Suppressor macrophage treated with lipopolysaccharide for 1 hour (primary cell): ENCODE measurements at places on chromosomes 1 and 21.

DNA sequence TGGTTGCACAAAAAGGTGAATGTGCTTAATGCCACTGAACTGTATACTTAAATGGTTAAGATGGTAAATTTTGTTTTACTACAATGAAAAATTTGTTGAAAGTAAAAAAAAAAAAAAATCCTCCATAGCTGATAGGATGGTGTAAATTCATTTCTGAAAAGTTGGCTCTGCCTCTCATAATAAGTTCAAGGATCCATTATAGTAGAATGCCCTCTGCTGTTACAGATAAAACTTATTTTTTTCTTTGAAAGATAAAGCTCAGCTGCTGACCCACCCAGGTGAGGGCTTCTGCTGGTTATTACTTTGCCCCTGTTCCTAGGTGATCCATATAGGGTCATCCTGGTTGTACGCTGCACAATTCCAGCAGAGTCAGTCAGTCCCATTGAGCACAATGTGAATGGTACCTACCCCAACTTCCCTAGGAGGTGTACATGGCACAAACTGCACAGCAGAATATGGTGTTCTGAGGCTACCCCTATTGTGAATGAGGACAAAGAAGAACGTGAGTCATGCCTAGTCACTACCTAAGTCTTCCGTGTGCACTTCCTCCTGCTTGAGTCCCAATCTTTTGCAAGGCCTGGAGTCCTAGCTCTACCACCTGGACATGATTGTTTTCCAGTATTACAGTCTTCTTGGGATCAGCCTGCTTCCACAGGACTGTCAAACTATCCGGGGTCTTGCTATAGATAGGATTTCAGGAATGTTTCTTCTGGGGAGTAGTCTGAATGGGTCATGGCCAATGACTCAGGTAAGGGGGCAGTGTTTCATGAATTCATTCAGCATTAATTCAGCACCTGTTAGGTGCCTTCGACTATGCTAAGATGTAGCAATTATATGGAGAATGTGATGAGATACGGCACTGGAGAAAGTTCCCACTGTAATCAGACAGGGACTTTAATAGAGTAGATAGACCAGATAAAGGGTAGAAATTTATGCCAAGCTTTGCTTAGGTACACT lies 20.8 kb upstream of the CD5L start:
- DNase-seq, result no peak

DNA sequence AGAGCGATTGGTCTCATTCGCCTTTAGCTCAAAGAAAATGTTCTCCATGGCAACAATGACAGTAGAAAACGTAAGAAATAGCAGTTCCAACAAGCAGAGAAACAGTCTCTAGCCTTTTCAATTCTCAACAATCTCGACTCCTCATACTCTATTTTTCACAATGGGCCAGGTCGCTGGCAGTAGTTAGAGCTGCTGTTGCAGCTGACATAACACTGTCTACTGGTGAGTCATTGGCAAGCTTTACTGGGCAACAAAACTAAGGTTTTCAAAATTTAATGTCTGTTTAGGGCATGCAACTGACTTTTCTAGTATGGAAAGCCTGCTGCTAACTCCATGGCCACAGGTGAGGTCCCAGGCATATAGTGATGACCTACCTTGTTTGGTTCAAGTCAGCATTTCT lies 221.1 kb upstream of the KAZN start:
- DNase-seq, result no peak

GRCh38 chr1:145999321-146000024 lies 3.1 kb upstream of the TXNIP start:
- no peak for DNase-seq

DNA sequence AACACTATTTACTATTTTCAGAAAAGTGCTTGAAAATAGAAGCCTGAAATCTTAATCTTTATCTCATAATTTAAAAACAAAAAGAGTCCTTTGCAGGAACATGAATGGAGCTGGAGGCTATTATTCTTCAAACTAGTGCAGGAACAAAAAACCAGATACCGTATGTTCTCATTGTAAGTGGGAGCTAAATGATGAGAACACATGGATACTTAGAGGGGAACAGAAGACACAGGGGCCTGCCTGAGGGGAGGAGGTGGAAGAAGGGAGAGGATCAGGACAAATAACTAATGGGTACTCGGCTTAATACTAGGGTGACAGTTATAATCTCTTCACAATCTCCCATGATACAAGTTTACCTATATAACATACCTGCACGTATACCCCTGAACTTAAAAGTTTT lies 176.3 kb downstream of the SDCCAG8 start:
- no peak for DNase-seq

DNA sequence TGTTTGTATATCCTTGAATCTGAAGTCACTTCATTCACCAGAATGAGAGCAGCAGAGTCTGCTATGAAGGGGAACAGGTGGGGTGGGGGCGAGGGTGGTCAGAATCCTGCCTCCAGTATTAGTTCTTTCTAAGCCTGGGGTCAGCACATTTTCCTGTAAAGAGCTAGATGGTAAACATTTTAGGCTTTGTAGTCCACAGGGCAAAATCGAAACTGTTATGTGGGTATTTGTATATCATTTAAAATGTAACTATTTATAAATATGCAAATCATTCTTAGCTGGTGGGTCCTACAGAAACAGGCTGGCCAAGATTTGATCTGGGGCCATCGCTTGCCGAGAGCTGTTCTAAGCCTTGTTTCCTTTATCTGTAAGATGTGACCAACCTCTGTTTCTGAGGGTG lies 96.0 kb downstream of the IGSF21 start:
- DNase-seq, result no peak

GRCh38 chr1:34906222-34906621 lies 23.2 kb downstream of the DLGAP3 start:
- DNase-seq, result no peak

DNA sequence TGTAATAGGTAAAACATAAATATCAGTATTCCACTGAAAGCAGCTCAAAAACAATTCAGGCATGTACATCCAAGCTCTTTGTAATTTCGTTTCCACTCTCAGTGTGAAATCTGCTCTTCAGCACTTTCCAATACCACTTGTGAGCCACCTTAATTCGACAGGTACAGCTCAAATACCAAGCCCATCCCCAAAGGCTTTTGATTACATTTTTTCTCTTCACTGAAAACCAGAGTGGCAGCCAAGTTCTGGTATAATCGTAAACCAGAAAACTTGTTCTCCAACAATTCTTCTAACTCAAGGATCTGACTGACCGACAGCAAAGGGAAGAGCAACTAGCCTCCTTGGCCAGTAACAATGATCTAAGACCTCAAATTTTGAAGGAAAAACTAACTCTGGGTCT lies 36.8 kb downstream of the FBXO42 start:
- no peak for DNase-seq

GRCh38 chr1:183884526-183884925 lies 79.6 kb downstream of the RGL1 start:
- DNase-seq, result peak; percentile 50

DNA sequence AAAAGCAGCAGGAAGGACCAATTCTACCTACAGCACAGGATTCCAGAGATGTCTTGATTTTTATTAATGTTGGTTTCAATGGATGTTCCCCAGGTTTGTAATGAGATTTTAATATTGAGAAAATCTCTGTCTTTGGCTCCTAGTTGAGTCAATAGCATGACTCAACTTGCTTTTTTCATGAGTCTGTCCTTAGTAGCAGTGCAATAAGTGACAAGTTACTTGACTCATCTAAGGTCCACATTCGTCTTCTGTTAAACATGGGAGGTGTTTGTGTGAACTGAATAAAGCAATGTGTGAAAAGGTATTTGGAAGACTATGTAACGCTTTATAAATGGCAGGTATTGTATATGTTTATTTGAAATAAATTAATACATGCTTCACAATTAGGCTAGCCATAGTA lies 645.0 kb upstream of the PTBP2 start:
- no peak for DNase-seq

- no peak for DNase-seq
Measured at GRCh38 chr1:201555593-201555945, 16.6 kb downstream of the NAV1 start.

- DNase-seq, result no peak
Measured at GRCh38 chr1:169565335-169566271, 20.7 kb downstream of the F5 start.

- DNase-seq, result no peak
Measured at GRCh38 chr21:36747041-36747814, 48.3 kb downstream of the SIM2 start.

GRCh38 chr1:187794561-187794960 lies 965.8 kb downstream of the PLA2G4A start:
- DNase-seq, result no peak

DNA sequence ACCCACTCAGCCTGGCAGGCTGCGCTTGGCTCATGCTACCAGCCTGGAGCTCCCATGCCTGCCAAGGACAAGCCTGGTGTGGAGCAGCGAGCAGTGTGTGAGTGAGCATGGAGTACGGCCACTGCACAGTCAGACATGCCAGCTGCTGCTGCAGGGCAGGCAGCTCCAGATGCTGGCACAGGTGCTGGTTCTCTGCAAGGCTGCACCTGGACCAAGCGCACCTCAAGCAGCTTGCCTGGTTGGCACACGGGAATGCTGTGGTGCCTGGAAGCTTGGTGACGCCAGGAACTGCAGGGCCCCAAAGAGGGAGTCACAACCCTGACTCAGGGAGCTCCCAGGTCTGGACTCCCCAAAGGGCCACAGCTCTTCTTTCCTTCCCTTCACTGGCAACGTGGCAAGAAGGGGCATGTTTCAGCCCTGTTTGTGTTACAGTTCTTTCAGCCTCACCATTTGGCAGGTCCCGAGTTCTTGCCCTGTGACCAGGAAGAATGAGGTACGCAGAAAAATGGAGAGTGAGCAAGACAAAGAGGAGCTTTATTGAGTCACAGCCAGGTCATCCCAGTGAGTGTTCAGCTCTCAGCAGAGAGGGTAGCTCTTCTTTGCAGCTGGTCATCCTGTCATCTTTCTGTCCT lies 26.1 kb downstream of the ACOT7 start:
- no peak for DNase-seq

DNA sequence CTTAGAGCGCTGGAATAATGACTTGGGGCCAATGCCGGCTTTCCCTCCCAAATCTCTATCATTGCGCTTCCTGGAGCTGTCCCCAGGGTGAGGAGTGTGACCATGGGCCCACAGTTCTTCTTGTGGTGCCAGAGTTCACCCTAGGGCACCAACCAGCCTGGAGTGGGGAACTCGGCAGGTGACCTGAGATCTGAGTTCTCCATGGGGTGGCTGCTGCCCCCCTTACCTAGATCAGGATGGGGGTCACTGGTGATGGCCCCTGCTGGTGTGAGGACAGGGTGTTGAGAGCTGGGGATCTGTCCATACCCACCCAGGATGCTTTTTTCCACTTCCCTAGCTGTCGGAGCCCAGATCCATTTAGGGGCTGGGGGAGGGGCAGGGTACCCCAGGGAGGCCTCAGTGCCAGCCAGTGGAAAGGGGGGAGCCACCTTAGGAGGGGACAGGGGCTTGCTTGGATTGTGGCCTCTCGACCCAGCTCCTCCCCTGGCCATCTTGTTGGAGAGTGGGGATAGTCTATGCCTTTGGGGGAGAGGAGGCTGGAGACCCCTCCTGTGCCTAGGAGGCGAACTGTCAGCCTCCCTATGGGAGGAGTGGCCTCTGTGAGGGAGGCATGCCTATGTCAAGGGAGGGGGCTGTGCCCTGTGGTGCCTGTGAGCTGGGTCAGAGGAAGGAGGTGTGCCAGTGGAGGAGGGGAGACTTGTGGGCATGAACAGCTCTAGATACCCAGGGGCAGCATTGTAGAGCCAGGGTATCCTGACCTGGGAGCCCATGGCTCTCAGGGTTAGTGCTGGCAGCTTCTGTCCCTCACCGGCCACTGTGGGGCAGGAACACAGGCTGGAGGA lies 1.7 kb downstream of the FOXO6 start:
- DNase-seq, result no peak

DNA sequence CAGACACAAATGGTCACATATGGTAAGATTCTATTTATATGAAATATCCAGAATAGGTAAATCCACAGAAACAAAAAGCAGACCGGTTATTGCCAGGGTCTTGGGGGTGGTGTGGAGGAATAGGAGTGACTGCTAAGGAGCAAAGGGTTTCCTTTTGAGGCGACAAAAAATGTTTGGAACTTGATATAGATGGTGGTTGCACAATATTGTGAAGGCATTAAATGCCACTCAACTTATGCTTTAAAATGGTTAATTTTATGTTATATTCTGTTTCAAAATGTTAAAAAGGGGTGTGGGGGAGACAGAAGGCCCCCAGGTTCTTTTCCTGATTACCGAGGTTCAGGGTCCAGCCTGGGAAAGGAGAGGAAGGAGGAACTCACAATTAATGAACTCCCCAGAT lies 304.4 kb downstream of the RRAGC start:
- DNase-seq, result no peak

GRCh38 chr21:17512253-17513213 lies at the start of gene CXADR:
CXADR (plus strand) TSS chr21:17513043; CDS start chr21:17513130, 87 bp downstream.
- DNase-seq, result peak; percentile 38

DNA sequence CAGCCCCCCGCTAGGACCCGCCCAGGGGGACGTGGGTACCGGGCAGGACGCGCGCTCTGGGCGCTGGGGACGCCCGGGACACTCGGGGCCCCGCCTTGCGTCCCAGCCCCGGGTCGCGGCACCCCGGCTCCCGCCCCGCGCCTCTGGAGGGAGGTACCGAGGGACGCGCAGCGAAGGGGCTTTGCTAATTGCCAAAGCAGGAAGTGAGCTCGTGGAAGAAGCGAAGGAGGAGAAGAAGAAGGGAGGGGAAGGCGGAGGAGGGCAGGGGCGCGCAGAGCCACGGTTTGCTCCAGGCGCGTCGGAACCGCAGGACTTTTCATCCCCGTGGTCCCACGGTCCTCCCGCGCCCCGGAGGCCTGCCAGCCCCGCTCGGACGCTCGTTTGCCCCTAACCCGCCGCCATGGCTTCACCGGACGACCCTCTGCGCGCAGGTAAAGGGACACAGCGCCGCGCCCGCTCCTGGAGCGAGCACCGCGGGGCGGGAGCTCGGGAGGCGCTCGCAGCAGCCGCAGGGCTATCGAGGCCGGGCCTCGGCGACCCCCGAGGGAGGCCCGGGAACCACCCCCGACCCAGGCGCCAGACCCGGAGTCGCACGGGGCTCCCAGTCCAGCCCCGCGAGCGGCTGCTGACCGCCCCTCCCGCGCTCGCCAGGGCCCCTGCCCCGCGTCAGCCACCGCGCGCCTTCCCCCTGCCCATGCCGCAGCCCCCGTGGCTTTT lies 1.3 kb downstream of the EDARADD start:
- DNase-seq, result no peak

- no peak for DNase-seq
Measured at GRCh38 chr1:4002061-4002521, 102.0 kb upstream of the C1orf174 start.

DNA sequence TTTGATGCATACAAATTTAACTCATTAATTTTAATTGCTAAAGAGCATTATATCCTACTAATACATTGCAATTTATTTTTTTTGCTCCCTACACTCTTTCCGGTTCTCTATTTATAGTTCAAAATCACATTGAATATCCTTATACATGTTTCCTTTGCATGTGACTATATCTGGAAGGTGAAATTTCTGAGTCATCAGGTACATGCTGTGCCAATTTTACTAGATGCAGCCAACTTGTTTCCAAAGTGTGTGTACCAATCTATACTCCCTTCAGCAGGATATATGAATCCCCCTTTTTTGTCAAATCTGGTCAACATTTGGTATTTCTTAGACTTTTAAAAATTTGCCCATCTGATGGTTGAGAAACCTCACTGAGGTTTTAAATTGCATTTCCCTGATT lies 602.9 kb upstream of the CAMK1G start:
- no peak for DNase-seq

- no peak for DNase-seq
Measured at GRCh38 chr1:47181095-47181954, 8.5 kb downstream of the PDZK1IP1 start.
